ENCODE measurements at places on chromosomes 7 and 10.

- no peak for DNase-seq
Observed at GRCh38 chr7:108684629-108685028, 115.0 kb downstream of the DNAJB9 start.

- peak; percentile 96 for DNase-seq
Observed at GRCh38 chr7:129958643-129959470, 6.1 kb upstream of the UBE2H start.

DNA sequence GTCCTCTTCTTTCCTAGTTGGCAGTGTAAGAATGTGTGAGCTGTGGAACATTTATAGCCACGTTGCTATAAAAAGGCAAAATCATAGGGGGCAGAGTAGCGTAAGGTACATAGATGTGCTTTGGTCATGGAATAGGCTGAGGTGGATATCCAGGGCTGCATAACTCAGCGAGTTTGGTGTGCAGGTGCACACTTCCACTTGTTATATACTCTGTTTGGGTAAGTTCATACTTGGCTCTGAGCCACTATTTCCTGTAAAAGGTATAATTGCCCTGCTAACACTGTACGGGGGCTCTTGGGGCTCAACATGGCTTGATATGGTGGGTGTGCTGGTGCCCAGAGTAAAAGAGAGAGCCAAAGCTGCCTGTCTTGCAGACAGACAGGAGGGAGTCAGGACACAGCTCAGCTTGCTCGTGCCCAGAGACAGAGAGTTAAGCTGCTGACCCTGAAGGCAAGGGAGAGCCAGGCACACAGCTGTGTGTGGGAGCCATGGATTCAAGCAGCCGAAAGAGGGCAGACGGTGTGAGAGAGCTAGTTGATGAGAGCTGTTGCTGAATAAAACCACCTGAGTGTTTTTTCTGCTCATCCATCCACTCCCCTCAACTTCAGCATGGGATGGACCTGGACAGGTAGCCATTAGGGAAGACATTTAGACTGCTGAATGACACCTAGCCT, 126.7 kb downstream of the DKK1 start:
- no peak for DNase-seq

DNA sequence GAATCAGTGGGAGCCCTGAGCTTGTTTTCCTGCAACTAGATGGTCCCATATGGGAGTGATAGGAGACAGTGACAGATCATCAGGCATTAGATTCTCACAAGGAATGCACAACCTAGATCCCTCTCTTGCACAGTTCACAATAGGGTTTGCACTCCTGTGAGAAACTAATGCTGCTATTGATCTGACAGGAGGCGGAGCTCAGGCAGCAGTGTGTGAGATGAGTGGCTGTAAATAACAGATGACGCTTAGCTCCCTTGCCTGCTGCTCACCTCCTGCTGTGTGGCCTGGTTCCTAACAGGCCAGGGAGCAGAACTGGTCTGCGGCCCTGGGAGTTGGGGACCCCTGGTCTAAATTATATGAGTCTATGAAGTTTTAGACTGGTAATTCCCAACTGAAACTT, 3.9 kb downstream of the MIOS start:
- no peak for DNase-seq

GRCh38 chr7:154416714-154417113, 364.5 kb downstream of the DPP6 start:
- DNase-seq = no peak

GRCh38 chr10:103470761-103471653, 8.0 kb downstream of the CALHM3 start:
- peak; percentile 73 for DNase-seq

DNA sequence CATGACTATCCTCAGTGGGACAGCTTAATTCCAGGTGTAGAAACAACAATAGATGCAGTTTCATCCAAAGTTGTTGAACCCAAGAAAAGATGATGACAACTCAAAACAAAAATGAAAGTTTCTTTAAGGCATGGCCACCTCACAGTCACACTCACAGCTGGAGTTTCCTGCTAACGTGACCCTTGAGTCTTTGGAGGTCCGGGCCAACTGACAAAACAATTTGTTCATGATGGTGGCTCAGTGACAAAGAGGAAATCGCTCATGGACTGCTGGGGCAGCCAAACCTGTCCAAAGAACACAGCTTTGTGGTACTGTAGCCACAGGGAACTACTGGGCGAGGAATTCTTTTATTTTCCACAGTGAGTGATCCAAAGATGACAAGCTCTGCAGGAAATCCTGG, 96.0 kb upstream of the JCAD start:
- no peak for DNase-seq

DNA sequence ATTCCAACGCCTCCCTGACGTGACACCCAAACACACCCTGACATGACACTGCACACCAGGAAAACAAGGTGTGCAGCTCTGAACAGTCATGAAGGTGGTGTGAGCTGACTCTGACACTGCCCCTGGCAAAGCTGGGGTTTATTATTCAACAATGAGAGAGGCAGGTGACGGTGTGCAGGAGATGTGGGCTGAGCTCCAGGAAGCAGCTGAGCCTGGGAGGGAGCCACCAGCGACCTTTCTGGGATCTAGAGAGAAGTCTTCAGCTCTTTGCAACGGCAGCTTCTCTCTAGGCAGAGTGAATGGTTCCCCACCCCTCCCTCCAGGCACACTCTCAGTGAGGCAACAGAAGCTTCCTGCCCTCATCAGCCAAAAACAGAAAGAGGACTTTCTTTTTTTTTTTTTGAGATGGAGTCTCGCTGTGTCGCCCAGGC, 65.6 kb downstream of the SH3PXD2A start:
- DNase-seq = no peak

DNA sequence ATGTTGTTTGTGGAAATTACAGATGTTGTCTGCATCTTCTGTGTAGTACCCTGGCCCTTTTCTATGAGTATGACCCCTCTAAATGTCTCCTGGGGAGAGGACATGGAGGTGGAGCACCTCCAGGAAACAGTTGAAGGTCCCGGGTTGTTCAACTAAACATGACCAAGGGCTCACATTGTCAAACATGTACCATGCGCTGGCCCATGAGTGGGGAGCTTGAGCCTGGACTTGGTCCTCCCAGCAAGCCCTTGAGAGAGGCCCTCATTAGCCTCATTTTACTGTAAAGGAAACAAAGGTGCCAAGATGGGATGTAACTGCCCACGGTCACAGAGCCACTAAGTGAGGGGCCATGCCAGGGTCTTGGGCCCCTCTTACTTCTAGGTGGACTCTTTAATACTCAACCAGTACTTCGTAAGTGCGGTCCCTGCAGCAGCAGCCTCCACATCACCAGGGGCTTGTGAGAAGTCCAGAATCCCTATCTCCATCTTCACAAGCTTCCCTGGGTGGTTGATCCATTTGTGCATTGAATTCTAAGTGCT, 31.2 kb downstream of the C10orf71 start:
- no peak for DNase-seq

DNA sequence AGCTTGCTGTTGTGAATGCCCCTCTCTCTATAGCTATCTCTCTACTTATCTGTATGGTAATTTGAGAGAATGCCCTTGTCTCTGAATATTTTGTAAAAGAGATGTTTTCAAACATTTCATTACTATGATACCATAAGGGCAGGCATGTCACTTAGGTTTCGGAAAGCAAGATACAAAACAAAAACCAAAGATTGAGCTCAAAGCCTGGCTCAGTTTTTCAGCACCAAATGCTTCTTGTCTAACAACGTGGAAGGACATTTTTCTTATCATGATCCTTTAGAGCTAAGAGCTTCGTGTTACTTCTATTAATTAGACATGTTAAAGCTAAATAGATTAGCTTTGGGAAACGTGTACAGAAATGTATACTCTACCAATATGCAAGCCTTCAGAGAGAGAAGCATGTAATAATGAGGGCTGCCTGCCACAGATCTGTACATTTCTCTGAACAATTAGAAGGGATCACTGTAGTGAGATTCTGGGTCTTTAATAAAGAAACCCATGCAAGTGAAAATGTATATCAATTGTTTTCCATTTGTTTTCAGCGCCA, 148.9 kb downstream of the ARID5B start:
- DNase-seq = no peak

- no peak for DNase-seq
Observed at GRCh38 chr10:71763352-71764127, 9.8 kb downstream of the VSIR start.

DNA sequence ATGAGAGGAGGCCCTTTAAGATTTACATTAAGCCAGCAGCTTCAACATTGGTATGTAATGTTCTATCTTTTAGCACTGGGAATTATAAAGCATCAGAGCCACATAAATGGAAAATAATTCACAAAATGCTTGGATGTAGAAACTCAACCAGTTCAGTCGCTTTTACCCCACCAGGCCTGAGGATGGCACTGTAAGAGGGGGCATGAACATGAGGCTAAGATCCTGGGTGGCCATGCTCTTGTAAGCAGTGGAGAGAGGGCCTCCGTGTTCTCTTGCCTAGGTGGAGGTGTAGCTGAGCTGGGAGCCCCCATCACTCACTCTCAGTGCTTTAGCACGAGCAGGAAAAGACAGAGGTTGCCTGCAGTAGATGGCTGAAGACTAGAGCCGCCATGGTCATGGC, 238.8 kb downstream of the FANK1 start:
- peak; percentile 1 for DNase-seq

- DNase-seq = no peak
Observed at GRCh38 chr10:13340068-13340467, 8.0 kb downstream of the SEPHS1 start.

DNA sequence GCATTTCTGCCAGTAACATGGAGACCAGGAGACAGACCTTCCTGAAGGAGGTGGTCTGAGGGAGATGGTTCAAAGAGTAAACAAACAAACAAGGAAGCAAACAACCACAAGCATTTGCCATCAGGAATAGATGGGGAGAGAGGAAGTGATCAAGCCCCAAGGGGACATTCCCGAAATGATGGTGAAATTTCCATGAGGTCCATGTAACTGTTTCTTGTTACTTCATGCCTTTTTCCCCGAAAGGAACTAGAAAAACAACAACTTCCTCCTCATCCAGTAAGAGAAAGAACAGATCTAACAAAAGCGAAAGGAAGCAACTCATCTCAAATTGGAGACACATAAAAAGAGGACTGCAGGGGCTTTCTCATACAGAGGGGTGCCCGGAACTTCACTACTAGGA, 152.5 kb upstream of the ZNF32 start:
- DNase-seq = no peak

GRCh38 chr7:100641860-100642533, 645 bp upstream of the TFR2 start:
- DNase-seq = peak; percentile 53

DNA sequence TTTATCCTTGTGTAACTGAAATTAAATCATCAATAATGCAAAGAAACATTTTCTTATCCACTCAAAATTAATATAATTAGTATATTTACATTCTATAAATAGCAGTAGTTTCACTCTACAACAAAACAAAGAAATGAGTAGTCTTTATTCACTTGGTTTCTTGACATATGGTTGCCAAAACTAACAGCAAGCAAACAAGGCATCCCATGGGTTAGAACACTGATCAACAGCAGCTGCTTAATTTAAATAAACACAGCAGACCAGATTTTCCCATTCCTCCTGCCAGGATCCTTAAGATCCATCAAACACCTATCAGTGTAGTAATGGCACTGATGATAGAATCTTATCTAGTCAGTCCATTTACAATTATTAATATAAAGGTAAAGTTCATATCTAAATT, 22.1 kb downstream of the NCAPG2 start:
- no peak for DNase-seq

GRCh38 chr10:101053516-101053915, 8.3 kb upstream of the KAZALD1 start:
- no peak for DNase-seq

- peak; percentile 56 for DNase-seq
Observed at GRCh38 chr10:89793649-89794254, 92.4 kb downstream of the KIF20B start.

DNA sequence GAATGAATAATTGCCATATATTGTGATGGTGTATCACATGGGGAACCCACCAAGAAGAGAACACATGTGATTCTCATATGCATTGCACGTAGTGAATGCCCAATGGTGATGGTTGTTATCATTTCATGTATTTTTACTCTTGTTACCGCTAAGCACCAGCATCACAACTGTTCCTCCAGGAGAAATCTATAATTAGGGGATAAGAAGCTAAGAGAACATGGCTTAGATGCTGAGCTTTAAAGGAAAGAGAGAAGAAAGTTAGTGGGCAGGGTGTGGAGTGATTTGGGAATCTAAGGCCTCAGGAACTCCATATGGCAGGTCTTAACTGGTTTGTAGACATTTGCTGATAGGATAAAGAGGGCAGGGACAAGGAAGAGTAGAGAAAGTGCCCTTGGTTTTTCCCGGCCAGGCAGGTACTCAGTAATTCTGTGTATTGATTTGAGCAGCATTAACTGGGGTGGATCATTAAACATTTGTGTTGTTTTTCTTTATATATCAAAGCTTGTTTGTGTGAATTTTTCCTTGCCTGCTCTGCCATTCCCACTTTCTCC, 145.9 kb downstream of the LRRC4 start:
- DNase-seq = no peak

- no peak for DNase-seq
Observed at GRCh38 chr10:47079204-47079580, 168.0 kb downstream of the PTPN20 start.

DNA sequence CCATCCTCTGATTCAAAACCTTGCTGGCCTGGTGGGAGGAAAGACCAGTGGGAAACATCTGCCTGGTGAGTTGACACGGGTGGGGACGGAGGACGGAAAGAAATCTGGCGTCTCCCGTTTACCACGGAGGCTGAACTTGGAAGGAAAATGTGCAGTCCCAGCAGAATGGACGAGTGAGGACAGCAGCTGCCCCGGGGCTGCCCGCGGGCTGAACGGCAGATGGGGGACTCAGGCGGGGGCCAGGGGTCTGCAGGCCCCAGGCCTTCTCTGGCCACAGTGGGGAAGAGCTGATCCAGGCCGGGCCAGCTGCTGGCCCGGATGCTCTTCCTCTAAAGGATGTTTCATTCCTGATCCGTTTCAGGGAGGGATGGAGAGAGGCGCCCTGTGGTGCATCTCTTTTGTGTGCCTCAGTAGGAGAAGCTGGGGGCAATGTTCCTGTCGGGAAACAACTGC, 147.5 kb upstream of the CHST15 start:
- DNase-seq = no peak

- DNase-seq = no peak
Observed at GRCh38 chr10:23558361-23558799, 119.5 kb downstream of the OTUD1 start.

GRCh38 chr10:103231047-103231551, 14.6 kb upstream of the RPEL1 start:
- no peak for DNase-seq

DNA sequence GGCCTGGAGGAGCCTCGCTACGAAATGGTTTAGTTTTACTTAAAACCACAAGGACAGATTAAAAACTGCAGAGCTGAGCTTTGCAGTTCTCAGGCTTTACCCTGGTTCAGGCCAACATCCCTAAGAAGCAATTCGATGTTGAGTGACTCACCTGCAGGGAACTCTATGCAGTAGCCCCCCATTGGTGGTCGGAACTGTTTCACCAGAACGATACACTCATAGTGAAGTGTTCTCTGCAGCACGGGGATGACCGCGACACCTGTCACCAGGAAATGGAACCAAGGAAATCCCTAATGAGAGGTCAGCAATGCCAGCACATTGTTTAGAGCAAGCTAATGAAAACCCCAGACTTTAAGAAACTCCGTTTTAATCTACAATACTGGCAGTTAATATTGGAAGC, 18.0 kb downstream of the NUDT5 start:
- DNase-seq = no peak
